Stimulated activated CD8-positive, alpha-beta memory T cell treated with anti-CD3 and anti-CD28 coated beads, Interleukin-4, amount 100 ng/mL, for 1 hour (primary cell): ENCODE measurements at places on chromosomes 11 and 22.

- no peak for DNase-seq
Observed at GRCh38 chr22:30432520-30432919, 7.0 kb downstream of the MTFP1 start.

- no peak for DNase-seq
Observed at GRCh38 chr11:66467034-66467659, 442 bp downstream of the PELI3 start.

- DNase-seq: no peak
Observed at GRCh38 chr11:34505874-34506273, 7.7 kb downstream of the ELF5 start.

DNA sequence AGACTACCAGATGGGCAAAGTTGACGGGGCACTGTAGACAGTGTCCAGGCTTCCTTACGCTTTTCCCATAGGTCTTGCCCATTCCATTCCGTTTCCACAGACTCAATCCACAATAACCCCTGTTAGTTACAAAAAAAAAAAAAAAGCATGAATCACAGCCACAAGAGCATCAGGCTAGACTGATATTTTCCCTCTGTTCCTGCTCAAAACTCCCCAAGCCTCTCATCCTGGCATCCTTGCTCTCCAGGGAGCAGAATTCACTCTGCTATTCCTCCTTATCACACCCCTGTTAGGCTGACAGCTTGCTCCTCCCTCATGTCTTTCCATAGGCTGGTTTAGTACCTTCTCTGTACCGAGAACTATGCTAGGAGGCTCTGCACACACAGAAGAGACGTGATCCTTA lies 42.2 kb downstream of the TMEM123 start:
- DNase-seq: no peak

DNA sequence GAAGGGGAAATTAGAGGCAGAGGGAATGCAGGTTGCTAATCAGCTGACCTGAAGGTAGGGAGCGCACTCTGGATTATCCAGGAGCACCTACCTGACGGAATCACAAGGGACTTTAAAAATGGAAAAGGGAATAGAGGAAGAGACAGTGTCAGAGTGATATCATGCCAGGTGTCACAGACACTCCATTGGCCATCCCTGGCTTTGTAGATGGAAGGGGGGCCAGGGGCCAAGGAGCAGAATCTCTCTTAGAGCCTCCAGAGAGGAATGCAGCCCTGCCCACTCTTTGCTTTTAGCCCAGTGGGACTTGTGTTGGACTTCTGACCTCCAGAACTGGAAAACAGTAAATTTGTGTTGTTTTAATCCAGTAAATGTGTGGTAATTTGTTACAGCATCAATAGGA lies 37.9 kb downstream of the DKK3 start:
- no peak for DNase-seq

- DNase-seq: no peak
Observed at GRCh38 chr22:49377306-49377705, 450.4 kb downstream of the BRD1 start.

DNA sequence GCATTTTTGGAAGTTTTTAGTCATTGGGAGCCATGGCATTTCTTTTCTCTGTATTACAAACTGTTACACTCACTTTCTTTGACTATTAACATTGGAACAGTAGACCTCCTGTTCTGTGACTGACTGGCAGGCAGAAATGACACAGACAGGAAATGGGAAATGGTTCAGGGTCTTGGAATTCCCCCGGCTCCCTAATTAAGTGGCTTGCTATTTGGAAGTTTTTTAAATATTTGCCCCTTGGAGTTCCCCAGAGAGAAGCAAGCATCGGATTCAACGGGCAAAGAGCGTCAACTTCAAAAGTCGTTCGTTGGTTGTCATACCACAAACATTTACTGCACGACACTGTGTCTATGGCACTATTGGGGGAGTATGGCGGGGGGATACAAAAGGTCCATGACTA lies 1.1 kb upstream of the BIRC2 start:
- DNase-seq: no peak

DNA sequence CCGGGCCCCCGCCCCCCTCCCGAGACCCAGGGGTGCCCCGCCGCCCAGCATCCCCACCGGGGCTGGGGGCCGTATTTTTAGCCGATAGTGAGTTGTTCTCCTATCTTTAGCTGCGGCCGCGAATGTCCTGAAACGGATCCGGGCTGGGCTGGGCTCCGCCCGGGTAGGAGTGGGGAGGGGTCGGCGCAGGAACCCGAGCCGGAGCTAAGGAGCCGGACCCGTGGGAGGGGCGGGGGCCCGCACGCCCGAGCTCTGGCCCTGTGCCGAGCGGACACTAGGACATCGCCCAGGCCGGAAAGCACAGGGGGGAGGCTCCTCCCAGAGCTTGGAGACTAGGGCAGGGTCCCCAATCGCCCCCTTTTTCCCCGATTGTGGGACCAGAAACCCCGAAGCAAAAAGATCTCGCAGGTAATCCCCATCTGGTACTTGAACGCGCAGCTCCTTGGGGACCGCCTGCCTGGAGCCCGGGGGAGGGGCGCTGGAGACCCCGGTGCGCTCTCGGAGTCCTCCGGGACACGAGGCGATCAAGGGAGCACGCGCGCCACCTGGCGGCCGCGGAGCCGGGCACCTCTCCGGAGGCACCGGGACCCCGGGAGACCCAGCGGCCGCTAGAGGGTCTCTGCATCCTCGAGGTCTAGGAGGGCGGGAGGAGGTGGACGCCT lies 669 bp downstream of the CDC42EP2 start:
- DNase-seq: peak; percentile 64

DNA sequence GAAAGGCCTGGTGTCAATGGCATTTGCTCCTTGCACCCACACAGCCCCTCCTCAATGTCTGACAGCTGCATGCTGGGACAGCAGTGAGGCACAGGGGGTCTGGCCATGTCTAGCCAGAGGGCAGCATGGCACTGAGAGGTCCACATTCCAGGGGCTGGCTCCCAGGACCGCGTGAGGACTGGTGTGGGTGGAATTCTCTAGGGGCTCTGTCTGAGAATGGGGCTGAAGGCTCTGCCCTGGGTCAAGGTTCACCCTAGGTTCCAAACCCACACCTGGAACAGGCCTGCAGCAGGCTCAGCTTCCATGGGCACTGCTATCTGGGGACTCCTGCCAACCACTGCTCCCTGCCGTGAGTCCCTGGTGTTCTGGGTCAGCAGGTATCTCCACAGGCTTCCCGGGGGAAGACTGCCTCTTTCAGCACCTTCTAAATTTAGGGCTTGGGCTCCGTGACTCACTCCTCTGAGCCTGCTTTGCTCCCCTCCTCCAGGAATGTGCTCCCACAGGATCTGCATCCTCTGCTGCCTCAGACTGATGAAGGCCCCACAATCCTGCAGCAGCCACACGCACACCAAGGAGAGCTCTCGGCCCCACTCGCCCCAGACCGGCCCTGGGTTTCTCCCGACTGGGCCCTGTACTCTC lies 4.2 kb downstream of the STARD10 start:
- no peak for DNase-seq

GRCh38 chr11:46472662-46472994 lies 81.1 kb upstream of the CHRM4 start:
- DNase-seq: no peak

- no peak for DNase-seq
Observed at GRCh38 chr22:19503869-19504268, 20.3 kb downstream of the CLDN5 start.

GRCh38 chr11:21640491-21640890 lies 552.4 kb upstream of the ANO5 start:
- DNase-seq: no peak

DNA sequence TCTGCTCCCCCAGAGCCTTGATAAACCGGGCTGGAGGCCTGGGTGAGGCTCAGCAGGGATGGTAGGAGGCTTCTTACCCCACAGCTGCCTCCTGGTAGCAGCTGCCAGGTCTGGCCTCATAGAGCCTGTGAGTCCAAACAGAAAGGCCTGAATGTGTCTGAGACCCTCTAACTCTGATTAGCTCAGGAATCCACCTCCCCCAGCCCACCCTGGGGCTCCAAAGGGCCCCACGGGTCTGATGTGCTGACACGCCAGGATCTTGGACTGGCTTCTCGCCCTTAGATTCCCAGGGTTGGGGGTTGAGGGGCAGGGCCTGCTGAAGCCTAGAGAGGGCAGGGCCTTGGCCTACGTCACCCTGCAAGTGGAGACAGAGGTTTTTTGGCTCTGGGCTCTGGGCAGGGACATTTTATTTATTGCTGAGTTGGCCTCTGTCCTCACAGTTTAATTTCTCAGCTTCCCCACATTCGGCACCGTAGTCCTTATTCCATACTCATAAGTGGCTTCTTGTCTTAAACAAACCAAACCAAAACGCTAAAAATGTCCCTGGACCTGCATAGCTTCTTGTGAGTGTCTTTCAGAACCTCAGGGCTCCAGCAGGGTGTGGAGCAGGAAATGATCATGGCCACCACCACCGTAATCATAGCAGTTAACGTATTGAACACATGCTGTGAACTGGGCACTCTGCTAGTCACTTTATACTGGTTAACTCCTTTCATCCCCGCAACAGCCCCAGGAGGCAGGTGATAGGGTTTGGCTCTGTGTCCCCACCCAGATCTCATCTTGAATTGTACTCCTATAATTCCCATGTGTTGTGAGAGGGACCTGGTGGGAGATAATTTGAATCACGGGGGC lies 25.1 kb downstream of the KIAA1671 start:
- no peak for DNase-seq

- DNase-seq: peak; percentile 37
Observed at GRCh38 chr11:587978-588380, 11.7 kb downstream of the PHRF1 start.

DNA sequence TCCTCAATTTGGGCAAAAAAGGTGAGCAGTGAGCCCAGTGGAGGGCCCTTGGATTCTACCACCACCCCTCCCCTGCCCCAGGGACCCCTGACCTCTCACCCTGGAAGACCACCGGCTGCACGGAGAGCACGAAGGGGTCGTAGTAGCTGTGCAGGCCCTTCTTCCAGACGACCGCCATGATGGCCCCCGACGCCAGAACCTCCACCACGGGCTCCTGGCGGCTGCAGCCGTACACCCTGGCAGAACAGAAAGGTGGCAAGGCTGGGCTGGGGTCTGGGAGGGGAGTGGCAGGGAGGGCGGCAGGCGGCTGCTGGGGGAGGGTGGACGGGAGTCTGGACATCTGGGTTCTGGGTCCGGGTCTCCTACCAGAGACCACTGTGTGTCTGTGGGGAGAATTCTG lies 23.3 kb downstream of the TMPRSS6 start:
- DNase-seq: no peak
